GM23338 (cell line): ENCODE measurements at places on chromosomes 2 and 18. TPM values are rescaled to one million over a fixed set of nuclear protein-coding genes. Genes with fewer than 3 reads are reported as not detected.

DNA sequence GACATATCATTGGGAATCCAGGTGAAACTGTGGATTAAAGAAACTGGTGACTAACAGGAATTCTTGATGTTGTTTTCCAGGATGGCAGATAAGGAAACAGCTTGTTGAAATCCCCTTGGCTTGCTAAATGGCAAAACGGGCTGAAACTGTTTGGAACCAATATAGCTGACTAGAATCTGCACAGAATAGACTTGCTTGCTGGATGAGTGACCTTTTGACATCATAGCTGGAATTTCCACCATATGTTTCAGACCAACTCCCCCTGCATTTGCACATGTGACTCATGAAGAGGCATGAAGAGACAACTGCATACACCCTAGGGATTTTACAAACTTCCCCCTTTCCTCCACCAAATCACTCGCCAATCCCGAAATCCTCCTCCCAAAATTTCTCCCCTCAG lies 87.7 kb upstream of the LYPD1 start:
- H3K27ac ChIP-seq: no peak overlapping the region
- no peaks in the 10 kb centered on the region for H3K4me1 ChIP-seq
- no peak overlapping the region for H3K4me3 ChIP-seq
- H3K36me3 ChIP-seq: no peaks in the 10 kb centered on the region

DNA sequence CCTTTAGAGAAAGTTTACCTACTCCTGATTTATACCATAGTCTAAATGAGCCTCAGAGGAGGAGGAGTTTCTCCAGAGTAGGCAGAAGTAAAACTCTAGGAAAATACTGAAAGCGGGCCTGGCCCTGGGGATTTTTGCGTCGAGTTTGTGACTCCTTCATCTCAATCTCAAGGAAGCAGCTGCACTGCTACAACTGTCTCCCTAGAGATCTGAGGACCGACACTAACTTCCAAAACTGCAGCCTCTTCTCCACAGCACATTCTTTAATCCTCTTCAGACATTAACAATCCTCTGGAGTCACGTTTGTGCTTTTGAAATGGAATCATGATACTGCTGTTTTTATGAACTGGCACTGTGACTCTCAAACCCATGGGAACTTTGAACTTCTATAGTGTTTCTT lies 281.4 kb downstream of the KCNS3 start:
- DNase-seq: no peak
- H3K4me1 ChIP-seq: no peaks in the 10 kb centered on the region
- H3K4me3 ChIP-seq: no peak overlapping the region
- H3K27me3 ChIP-seq: no peaks in the 10 kb centered on the region
- no peak overlapping the region for H3K27ac ChIP-seq

EVX2 gene
- 0.03 and 0.04 TPM in 2 replicates for total RNA-seq

CNGA3 gene
- total RNA-seq: not detected in 2 replicates

DNA sequence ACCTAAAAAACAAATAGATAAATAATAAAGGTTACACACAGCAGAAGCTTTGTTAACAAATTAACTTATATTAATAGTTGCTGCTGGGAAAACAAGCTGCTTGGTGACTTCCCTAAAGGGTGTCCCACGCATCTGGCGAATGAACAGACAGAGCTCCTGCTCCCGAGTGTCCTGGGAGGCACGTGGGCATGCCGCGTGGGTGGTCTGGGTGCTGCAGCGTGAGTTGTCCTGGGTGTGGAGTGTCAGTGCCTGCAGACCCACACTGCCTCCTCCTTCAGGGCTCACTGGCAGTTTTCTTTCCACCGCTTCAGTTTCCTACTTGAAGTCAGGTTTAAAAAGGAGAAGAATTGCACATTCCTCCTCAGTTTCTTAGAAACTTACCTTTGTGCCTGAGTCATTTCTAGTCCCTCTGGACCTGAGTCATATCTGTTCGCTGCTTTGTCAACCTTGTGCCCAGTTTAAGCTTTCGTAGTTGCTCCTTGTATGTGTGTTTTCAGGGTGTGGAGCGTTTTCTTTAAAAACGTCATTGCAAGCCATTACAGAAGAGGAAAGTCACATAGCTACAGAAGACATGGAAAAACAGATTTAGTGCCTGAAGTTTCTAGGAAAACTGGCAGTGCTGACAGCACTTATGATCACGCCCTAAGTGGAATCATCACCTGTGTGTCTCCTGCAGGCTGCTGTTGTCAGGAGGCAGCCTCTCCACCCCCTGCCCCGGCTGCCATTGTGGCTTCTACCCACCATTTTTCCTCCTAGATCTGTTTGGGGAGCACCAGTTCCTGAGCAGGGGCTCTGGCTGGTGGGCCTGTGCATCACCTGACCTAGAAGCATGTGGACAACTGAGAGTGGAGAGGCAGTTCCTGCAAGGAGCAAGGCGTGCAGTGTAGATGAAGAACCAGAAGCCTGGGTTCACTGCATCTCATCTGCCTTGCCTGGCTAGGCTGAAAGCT lies 24.5 kb downstream of the IMPA2 start:
- peaks cover 4% of the 10 kb centered on the region; the same call in 1 of the 2 replicates for H3K36me3 ChIP-seq
- H3K27me3 ChIP-seq: no peaks in the 10 kb centered on the region
- no peak overlapping the region for H3K4me3 ChIP-seq
- 0 out of 2 replicates have a peak overlapping the region, but pooled peaks have one; percentile 39 for H3K27ac ChIP-seq
- peaks cover 5% of the 10 kb centered on the region; the same call in 1 of the 2 replicates for H3K4me1 ChIP-seq
